ENCODE measurements at places on chromosomes 1 and 21.

DNA sequence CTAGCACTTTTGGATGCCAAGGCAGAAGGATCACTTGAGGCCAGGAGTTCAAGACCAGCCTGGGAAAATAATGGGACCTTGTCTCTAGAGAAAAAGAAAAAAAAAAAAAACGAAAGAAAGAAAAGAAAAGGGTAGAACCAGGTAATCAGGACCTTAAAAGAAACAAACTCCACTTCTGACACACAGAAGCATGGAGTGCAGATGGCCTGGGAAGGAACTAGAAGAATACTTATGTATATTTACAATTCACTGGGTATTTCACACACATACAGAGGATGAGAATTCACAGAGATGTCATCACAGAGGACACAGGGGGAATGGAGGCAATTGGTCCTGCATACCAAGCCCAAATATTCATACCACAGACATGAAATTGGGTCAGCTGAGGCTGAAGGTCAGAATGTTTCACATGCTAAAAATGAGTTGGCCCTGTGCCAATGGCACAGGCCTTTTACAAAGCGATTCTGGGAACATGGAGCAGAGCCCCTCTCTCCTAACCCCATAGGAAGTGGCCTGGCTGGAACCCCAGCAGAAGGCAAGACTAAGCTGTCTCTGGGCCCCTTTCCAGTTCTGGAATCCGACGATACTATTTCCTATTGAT lies 4.4 kb downstream of the B4GALT3 start:
- no peak for DNase-seq

DNA sequence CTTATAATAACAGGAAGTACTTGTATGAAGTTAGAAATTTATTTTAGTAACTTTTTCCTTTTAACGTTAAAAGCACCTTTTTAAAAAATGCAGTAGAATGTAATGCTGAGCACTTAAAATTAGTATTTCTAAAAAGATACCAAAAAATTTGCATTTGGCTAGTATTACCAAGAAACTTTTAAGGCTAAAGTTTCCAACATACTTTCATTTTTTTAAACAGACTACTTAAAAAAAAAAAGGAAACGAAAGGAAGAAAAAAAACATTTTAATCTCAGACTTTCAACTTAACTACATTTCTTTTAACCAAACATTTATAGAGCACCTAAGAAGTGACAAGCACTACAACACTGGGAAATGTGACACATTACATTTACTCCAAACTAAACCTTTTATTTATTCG lies 2.8 kb downstream of the ARID4B start:
- no peak for DNase-seq

- DNase-seq: no peak
Measured at GRCh38 chr1:175390081-175390481, 197.5 kb upstream of the KIAA0040 start.

DNA sequence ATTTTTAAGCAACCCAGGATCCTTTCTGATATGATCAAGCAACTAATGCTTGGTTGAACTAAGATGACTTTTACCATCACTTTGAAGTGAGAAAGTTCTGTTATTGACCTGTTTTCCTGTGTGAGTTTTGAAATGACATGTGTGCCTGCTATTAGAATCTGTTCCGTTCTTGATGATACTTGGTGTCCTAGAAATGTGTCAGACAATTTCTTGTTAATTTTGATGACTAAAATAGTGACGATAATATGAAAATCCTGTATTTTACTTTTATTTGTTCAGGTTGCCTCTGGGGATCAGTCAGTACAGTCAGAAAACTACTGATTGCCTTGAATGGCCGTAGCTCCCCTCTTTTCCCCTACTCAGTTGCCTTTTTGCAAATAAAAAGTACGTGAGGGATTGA lies 228.0 kb downstream of the RYR2 start:
- DNase-seq: no peak

DNA sequence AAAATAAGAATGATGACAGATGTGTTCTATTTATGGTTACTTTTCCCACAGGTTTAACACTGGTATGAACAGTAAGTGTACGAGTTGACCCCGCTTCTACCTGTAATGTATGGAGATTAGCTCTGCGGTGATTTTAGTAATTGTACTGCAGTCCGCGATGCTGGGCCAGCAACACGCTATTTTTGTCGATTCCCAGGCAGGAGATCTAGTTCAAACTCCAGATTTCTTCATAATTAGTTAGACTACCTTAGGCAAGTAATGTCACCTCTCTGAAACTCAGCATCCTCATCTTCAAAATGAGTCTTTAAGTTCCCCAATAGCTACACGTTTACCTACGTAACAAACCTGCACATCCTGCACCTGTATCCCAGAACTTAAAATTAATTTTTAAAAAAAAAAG lies 21.5 kb downstream of the TP53BP2 start:
- DNase-seq: no peak

DNA sequence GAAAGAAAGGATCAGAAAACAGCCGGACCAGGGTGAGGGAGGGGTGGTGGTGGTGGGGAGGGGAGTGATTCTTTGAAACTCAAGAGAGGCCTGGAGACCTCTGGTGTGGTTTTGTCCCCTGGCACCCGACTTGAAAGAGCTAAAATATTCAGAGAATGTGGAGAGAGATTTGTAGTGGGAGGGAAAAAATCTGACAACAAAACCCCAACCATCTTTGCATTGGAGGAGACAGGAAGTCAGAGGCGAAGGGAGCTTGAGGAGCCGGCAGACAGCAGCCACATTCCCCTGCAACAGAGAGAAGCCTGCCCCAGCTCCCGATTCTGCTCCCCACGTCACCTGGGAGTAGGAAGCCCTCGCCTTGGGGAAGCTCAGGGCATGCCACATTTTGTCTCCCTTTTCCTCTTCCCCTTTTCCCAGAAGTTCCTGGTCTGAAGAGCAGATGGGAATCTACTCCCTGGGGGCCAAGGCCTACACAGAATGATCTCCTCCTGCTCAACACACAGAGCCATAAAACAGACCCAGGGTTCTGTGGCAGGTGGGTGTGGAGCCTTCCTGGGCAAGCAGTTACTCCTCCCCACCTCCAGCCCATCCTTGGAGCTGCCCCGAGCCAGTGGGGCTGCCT lies 84.9 kb downstream of the ITPKB start:
- DNase-seq: no peak

GRCh38 chr1:17199267-17200044 lies 5.5 kb upstream of the PADI1 start:
- DNase-seq: no peak

DNA sequence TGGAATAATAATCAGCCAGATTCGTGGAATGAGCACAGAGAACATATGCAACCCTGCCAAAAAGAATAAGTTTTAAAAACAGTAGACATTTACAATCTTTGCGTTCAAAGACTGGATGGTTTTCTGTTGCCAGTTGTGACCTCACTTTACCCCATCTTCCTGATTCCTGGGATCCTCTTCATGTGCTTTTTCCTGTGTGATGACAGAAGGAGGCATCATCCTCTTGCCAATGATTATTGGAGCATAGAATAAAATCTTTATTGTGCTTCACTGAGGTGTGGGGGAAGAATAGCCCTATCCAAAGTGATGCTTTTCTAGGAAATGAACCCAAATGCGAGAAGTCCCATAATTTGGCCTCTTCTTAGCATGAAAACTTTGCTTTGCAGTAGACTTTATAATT lies 15.0 kb upstream of the BARHL2 start:
- DNase-seq: no peak

GRCh38 chr1:3863231-3863935 lies 6.1 kb downstream of the DFFB start:
- no peak for DNase-seq

DNA sequence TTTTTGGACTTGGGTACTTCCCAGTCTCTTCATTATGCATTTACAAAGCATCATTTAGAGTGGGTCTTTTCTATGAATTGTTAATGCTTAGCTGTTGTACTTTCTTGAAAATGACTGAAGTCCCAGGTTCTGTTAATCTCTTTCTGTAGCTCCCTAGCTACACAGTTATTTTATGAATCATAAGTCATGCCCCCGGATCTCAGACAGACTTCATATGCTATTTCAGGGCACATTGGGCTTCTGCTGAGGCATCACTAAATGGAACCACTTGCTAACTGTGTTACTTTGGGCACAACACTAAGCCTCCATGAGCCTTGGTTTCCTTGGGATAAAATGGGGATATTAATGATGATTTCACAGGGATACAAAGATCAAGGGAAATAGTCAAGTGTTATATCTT lies 55.5 kb upstream of the RBM15 start:
- DNase-seq: no peak

- DNase-seq: no peak
Measured at GRCh38 chr21:41821081-41821755, 54.4 kb upstream of the RIPK4 start.

GRCh38 chr1:246540738-246541491 lies 25.1 kb downstream of the TFB2M start:
- no peak for DNase-seq

DNA sequence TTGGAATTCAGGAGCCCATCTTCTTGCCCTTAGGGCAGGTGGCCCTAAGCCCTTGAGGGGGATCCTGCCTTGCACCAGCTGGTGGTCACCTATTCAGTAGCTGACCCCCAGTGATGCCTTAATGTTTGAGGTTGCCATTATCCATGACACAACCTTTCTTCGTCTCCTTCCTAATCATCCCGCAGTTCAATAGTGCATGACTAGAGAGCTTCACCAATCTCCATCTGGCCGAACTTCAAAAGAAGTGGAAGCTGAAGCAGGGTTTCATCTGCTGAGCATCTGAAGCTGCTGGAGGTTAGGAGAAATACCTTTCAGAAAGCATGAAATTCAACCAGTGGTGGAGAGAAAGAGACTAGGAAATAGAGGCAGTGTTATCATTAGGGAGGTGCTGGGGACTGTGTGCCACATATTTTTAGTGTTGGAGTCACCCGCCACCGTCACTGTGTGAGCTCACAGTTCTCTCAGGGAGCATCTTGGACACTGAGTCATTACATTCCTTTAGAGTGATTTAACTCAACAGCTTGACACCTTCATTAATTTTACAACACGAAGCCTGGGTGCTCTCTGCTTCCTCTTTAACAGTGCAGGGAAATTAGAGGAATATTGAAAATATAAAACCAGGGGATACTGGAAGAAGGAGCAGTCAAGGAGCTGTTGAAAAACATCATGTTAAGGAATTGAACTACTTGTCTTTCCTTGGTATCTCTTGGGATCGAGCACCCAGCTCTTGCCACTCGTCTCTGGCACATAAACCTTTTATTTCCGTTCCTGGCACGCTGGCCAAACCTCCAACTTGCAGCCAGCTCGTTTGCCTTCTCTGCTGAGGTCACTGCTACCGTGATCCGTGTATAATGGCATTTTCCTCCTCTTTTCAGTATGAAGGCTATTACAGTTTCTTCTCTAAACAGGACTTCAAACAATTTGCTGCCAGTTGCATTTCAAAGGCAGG lies 53.6 kb downstream of the PEX14 start:
- DNase-seq: no peak

DNA sequence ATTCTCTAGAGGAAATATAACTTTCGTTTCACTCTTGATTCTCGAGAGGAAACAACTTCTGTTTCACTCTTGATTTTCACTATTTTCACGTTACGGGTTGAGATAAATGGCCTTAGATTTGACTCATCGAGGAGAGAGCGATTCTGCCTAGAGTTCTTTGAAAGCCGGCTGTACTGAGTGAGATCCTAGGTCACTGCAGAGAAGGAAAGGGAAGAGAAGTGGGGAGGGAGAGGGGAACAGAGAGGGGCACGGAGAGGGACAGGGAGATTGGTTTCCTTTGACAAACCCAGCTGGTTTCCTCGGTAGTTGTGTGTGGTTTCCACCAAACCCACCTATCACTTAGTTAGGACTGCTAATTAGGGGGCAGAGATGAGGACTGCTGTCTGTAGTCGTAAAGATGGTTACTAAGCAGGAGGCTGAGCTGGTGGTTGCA lies 21.6 kb upstream of the GPR137B start:
- DNase-seq: no peak

GRCh38 chr1:202163281-202164270 lies 3.2 kb upstream of the PTPN7 start:
- DNase-seq: no peak

DNA sequence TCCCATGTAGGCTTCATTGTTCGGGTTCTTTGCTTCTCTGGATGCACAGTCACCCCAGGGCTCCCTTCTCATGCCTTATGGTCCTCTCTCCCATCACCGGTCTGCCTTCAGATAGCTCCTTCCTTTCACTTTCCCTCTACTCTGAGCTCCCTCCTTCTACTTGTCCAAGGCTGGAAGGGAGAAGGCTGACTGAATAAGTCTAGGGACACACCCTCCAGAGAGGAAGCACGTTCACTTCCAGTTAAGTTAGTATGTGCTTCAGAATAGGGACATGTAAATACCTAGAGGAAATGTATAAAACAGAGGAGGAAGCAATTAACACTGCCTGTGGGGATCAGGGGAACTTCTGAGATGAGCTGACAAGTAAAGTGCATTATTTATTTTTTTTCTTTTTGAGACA lies 23.5 kb downstream of the CXADR start:
- no peak for DNase-seq

GRCh38 chr1:26616881-26617280 lies 78.9 kb upstream of the ARID1A start:
- DNase-seq: no peak

GRCh38 chr1:107794571-107794970 lies 170.4 kb downstream of the VAV3 start:
- DNase-seq: no peak

- DNase-seq: no peak
Measured at GRCh38 chr1:225977937-225978748, 21.0 kb downstream of the SDE2 start.

DNA sequence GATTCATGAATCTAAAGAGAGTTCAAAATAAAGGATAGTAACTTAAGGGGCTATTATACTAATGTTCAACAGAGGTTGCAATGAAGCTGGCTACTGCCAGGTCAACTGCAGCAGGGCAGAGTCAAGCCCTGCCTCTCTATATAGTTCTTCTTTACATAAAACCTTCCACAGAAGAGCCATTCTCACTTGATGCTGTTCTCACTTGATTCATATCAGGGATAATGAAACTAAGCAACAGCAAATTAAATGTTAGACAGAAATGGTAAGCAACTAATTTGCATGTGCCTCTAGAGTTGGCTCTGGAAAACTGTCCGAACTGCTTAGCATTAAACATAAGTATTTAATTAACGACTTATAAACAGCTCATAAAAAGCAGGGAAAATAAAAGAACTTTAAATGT lies 17.4 kb downstream of the CCSAP start:
- DNase-seq: no peak

DNA sequence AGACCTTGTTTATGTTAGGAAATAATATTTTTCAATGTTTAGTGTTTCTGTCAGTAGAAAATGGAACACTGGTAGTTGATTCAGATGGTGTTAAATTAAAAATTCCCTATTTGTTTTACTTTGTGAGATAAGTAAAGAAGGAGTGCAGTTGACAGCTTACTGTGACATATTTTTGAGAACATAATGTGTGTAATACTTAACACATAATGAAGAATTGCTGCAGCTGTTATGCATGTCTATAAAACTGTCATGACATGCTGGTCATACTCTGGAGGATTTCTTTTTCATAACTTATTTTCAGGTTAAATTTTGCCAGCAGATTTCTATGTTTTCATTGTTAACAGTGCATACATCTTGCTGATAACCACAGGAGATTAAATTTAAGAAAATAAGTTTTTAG lies 296.1 kb downstream of the CTH start:
- DNase-seq: no peak
